ENCODE measurements at places on chromosomes 6 and 20.

GRCh38 chr6:127933852-127934840, 33.3 kb upstream of the THEMIS start:
- no peak for DNase-seq

- no peak for DNase-seq
These were observed 194.7 kb upstream of the RSPO3 start for GRCh38 chr6:126923807-126924206.

- DNase-seq: no peak
These were observed 65.0 kb downstream of the TOX2 start for GRCh38 chr20:43979576-43980105.

DNA sequence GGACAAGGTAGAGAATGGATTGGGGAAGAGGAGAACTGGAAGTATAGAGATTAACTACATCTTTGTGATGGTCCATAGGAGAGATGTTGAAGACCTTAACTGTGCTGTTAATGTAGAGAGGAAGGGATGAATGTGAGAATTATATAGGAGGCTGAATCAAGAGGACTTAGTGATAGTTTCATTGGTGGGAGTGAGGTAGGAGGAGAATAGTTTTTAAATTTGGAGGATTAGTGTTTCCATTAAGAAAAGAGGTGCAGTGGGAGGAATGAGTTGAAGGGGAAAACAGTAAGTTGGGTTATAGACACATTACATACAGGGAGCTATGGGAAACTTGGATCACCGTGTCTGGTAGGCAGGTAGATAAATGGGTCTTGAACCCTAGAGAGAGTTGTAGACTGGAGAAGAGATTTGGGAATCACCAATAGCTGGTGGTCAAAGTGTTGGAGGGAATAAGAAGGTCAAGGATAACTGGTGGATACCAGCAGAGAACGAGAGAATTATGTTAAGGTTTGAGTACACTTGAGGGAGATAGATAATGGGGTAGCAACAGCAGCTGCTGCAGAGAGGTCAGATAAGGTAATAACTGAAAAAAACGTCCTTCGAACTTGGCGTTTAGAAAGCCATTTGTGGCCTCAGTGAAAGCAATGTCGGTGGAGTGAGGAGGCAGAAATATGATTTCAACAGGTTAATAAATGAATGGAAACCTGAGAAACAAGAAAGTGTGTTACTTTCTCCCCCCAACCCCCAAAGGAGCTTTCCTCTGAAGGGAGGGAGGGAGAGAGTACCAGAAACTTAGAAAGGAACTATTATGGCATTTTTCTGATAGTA, 3.1 kb downstream of the C6orf89 start:
- DNase-seq: no peak

DNA sequence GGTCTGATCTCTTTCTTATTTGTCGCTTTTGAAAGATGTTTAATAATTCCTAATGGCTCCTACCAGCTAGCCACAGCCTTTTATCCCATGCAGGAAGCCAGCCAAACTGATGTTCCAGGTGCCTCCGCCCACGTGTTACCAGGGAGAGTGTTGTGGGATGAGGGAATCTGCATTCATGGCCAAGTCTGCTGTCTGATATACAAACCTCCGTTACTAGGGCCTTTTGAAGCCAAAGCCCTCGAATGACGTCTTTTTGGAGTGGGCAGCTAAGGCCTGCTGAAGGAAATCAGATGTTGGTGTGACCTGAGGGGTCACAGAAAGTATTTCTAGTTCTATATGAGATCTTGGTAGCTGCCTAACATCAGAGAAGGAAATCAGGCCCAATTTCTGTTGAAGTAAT, 21.3 kb downstream of the STK35 start:
- DNase-seq: no peak

DNA sequence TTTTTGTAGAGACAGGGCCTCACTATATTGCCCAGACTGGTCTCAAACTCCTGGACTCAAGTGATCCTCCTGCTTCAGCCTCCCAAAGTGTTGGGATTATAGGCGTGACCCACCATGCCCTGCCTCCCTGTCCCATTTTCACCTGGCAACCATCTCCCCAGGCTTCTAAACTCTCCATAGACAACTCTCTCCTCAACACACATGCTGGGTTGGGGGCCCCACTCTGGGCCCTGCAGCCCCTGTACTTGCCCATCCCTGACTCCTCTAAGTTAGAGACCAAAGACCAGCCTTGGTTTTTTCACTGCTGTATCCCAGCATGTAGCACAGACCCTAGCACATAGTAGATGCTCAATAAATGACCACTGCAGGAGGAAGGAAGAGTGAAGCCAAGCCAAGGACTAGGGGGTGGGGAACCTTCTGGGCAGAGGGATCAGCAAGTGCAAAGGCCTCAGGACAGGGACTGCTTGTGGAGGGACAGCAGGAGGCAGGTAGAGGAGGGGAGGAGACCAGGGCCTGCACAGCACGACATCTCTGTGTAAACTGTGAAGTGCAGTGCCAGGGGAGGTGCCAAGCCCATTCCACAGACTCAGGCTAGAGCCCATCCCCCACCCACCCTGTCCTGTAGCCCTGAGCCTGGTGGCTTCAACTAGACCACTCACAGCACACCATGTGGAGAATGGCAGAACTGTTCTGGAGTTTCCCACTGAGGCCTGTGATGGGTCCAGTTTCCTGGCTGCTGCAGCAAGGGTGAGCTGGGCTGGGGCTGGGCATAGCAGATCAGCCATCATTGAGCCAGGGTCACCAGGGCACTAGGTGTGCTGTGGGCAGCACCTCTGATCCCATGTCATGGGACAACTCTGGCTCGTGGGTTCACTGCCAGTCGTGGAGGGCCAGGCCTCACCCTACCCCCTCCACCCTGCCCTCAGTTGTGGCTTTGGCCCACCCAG, 3.4 kb upstream of the SRC start:
- DNase-seq: no peak

GRCh38 chr6:44269921-44270525, at the start of gene TMEM151B:
Gene TMEM151B, plus strand, starts transcription at chr6:44270450. Its CDS starts 293 bp downstream, at chr6:44270743.
- no peak for DNase-seq
